ENCODE measurements at places on chromosomes 4 and X. TPM values are rescaled to one million over a fixed set of nuclear protein-coding genes. Genes with fewer than 3 reads are reported as not detected.

MAGEA4 gene
- total RNA-seq = not detected

AKAP14 gene
- not detected for total RNA-seq

YTHDC1 gene
- 23.2 TPM for total RNA-seq

GNRHR gene
- total RNA-seq = not detected

BTK gene
- not detected for total RNA-seq

CLDN22 gene
- not detected for total RNA-seq

CTAG1A gene
- total RNA-seq = not detected

MAGEA2 gene
- total RNA-seq = not detected

Data from smooth muscle cell of the umbilical artery (primary cell).